Heart left ventricle (tissue), 16 donors: ENCODE measurements at places on chromosomes 16 and 17. TPM values are rescaled to one million over a fixed set of nuclear protein-coding genes. Genes with fewer than 3 reads are reported as not detected.

- DNase-seq: no peak
Measured at GRCh38 chr16:79213214-79213613, 387.3 kb downstream of the MAF start.

DNA sequence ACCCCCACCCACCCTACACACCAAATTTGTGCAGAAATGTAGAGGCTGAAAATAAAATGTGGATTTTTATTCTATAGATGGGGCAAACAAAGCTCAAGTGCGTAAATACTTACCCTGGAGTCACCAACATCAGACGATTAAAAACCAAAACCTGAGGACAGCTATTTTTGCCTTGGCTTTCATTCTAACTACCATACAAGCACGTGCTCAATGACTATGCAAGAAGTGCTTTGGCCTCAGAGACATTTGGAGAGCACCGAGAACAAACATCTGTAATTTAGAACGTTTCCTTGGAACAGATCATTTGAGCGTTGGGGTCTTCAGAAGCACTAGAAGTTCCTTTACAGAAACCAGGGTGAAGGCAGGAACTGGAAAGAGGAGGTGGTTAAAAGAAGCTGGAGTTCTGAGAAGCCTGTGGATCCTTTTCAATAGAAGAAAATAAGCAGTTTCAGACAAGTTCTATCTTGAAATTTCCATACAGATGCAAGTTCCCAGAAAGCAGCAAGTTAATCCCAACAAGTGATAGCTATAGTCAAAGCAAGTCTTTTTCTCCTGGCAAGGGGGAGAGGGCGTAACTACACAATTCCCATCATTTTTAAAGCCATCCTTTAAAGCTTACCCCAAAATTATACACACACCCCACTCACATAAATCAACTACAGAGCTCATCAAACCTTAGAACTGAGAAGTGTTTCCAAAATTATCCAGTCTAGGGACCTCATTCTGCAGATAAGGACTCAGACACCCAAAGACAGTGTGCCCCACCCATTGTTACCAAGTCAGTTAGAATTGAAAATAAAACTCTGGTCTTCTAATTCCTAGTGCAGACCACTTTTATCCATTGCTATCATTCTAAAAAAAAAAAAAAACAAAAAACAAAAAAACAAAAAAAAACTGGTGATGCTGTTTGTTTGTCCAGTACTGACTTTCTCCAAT lies 29.6 kb upstream of the CDRT4 start:
- no peak for DNase-seq

DNA sequence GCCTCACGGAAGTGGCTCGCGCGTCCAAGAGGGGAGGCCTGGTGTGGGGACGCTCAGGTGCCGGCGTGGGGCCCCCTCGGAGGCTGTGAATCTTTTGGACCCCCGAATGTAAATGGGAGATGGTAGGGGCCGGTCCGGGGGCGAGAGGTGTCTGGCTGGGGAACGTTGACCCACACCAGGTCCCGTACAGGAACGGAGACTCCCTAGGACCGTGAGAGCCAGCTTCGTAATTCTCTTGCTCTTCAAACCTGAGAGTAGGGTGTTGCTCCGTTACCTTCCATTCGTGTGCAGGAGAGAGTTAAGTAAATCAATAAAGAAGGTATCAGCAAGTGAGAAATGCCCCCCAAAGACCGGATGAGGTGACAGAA lies 481 bp downstream of the LYRM1 start:
- no peak for DNase-seq

GRCh38 chr17:78128551-78129350 lies at the start of gene TMC6:
TSS of gene TMC6 (minus strand) at chr17:78128755. CDS start at chr17:78126832, 1,923 bp downstream.
- DNase-seq: peak; percentile 72

DNA sequence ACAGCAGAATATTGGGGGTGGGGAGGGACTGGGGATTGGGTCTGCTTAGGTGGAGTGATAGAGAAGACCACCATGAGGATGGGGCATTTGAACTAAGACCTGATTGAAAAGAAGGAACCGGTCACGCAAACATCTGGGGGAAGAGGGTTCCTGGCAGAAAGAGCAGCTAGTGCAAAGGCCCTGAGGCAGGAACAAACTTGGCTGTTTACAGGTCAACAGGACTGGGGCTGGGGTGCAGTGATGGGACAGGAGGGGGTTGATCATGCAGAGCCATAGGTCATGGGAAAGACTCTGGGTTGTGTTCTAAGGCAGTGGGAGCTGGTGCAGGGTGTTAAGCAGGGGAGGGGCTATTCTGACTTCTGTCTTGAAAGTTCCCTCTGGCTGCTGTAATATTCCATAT lies 1.9 kb downstream of the DRG2 start:
- no peak for DNase-seq

The IRF8 gene
- 16.2 TPM for total RNA-seq

- no peak for DNase-seq
Measured at GRCh38 chr17:7045492-7046126, 1.7 kb upstream of the SLC16A11 start.

DNA sequence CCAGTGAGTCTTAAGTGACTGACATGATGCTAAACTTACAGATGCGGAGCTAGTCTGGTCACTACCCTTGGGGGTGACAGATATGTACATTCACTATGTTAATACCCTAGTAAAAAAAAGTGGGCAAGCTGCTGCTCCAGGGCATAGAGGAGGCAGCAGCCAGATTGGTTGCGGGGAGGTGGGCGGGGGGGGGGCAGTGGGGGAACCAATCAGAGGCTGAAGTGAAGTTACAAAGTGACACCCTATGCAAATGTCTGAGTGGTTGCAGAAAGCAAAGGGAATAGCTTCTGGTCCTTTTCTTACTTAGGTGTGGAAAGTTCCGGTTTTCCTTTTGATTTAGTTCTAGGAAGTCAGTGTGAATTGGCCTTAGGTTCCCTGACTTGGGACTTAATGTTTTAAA lies 12.1 kb downstream of the NDEL1 start:
- DNase-seq: no peak
